Kidney glomerular epithelial cell (primary cell): ENCODE measurements at places on chromosomes 5 and 9.

DNA sequence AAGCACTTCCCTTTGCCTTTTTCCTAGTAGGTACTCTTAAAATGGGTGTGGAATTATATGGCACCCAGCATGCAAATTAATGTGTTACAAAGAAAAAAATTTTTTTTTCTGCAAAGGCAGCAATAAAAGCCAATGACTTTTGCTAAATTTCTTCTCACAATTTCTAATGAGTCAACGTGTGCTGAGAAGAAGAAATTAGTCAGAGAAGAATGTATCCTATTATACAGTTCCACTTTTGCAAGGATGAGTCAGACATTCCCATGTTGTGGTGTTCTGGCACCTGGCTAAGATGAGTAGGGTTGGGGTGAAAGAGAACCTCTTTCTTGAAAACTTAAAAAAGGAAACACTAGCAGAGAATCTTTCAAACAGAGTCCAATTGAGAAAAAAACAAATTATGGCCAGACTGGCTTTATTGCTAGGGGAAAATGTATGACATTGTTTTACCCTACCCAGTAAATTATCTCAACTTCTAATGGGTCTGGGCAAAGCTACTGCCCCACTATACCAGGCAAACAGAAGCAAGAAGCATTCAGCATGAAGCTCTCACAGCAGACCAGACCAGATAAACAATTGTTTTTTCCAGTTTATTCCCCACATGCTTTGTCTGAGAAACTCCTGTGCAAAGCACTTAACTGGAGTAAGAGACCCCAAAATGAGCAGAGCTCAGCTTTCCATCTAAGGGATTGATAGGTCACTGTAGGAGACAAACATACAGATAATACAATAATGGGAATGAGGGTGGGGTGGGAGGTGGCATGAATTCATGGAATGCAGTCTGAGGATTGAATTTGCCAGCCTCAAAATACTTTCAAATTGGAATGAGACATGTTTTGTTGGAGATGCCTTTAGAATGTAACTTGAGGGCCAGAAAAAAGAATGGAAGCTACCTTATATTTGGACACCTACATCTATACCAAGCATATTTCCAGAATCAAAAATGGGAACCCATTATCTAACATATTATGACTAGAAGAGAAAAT, 220.8 kb upstream of the RFX3 start:
- DNase-seq: peak; percentile 96

GRCh38 chr9:114149765-114150340, 5.5 kb upstream of the COL27A1 start:
- DNase-seq: no peak

DNA sequence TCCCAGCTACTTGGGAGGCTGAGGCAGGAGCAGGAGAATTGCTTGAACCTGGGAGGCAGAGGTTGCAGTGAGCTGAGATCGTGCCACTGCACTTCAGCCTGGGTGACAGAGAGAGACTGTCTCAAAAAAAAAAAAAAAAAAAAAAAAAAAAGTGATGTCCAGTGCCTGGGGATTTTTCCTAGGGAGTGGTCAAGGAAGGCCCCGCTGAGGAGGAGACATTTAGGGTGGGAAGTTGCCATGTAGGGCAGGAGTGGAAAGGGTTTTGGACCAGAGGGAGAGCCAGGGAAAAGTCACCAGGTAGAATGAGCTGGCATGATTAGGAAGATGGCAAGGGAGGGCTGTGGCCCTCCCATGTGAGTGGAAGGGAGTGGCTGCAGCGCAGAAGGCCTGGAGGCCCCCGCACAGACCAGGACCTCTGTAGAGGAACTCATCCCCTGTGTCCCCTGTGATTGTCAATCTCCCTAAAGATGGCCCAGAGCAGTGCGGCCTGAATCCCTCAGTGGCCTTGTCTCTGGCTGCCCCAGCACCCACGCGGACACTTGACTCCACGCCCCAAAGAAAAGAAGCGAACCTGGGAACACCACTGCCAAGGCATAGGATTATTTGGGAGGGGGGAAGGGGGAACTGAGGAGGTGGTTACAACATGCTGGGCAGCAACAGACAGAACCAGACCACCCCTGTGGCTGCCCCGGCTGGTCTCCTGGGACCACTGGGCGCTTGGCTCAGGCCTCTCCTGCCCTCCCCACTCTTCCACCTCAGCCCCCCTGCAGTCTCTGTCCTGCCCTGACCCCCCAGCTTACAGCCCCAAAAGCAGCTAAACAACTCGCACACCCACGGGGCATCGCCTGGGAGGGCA, 2.6 kb upstream of the SQSTM1 start:
- no peak for DNase-seq

- DNase-seq: no peak
Measured at GRCh38 chr5:83364312-83365299, 106.9 kb upstream of the VCAN start.

GRCh38 chr5:139065306-139065705, 132.9 kb downstream of the SIL1 start:
- no peak for DNase-seq

DNA sequence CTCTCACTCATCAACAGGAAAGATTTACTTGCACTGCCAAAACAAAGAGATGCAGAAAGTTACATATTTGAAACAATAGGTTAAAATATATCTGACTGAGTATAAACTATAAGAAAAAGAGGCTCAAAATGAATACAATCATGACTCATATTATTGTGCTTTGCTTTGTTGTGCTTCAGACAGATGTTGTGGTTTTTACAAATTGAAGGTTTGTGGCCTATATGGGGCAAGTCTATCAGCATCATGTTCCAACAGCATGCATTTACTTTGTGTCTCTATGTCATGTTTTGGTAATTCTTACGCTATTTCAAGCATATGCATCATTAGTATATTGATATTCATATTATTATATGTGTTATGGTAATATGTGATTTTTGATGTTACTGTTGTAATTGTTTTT, 330.0 kb downstream of the PRR16 start:
- no peak for DNase-seq

DNA sequence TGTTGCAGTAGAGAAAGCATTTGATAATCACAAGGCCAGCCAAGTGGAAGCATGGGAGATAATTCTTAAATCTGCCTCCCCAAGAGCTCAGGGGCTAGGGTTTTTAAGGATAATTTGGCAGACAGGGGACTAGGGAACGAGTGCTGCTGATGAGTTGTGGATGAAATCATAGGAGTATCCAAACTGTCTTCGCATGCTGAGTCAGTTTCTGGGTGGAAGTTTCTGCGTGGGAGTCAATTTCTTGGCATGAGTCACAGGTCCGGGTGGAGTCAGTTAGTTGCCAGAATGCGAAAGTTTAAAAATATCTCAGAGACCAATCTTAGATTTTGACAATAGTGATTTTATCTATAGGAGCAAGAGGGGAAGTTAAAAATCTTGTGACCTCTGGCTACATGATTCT, 112.6 kb downstream of the TMC1 start:
- no peak for DNase-seq

GRCh38 chr5:160432196-160432595, 10.5 kb downstream of the PTTG1 start:
- no peak for DNase-seq

GRCh38 chr9:77885104-77885672, 146.4 kb downstream of the GNAQ start:
- no peak for DNase-seq

DNA sequence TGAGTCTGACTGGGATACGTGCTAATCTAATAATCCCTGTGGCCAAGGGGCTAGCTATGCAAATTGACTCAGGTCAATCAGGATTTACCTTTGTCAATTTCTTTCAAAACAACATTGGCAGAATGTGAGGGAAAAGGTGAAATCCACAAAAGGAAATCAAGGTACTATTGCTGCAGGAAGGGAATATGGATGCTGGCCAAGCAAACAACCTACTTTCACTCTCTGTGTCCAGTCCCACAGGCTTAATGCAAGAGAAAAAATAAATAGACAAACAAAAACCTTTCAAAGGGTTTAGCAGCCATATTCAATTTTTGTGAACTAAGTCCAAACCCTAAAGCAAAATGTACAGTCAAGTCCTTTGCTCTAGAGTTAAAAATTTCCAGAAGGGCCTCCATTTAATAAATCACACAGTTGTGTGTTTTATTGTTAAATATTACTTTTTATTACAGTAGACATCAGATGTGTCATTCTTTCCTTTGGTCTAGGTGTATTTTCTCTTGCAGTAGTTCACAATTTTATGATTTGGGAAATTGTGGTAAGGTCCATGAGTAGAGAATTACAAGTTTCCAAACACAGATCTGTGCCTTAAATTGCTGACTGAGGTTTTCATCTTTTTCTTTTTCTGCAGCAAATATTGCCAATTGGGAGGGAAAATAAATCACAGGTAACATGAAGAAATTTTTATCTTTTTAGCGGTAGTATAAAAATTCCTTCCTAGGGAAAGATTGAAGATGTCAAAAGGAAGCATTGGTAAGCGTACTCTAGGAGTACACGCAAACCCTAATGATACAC, 309.1 kb downstream of the DMAC1 start:
- DNase-seq: no peak

DNA sequence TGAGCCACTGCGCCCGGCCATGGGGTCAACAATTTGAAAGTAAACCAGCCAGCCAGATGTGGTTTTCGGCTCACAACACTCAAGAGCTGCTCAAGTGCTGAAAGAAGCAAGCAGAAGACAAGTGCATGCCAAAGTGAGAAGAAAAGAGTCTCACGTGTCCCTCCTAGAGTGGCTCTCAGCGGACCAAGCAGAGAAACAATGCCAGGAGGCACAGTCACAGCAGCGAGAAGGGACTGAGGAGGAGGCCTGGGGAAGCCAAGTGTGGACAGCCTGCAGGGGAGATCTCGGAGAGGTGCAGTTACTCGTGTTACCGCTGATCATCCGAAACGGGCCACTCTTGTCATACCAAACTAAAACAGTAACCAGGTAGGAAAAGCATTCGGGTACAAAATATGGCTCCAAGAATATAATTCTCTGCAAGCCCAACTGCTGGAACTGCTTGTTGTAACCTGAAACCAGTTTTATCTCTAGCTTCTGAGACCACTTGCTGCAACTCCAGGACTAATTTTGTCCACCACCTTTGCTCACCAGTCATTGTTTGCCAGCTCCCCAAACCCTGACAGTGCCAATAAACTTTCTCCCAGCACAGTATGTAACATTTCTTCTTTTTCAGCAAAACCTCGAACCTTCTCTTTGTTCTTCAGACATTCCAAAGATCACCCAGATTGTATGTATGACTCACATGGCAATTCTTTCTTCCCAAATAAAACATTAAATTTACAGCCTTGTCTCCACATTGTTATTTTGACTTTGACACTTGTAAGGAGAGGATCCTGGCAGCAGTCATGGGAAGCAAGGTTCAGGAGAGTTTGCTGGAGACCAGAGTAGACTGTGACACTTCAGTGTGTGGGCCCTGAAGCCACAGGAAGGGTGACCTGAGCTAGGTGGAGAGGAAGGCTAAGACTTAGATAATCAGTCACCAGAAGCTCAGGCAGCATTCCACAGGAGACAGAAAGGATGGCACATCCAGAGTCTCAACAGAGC, 6.3 kb downstream of the SLC35D2 start:
- peak; percentile 73 for DNase-seq

DNA sequence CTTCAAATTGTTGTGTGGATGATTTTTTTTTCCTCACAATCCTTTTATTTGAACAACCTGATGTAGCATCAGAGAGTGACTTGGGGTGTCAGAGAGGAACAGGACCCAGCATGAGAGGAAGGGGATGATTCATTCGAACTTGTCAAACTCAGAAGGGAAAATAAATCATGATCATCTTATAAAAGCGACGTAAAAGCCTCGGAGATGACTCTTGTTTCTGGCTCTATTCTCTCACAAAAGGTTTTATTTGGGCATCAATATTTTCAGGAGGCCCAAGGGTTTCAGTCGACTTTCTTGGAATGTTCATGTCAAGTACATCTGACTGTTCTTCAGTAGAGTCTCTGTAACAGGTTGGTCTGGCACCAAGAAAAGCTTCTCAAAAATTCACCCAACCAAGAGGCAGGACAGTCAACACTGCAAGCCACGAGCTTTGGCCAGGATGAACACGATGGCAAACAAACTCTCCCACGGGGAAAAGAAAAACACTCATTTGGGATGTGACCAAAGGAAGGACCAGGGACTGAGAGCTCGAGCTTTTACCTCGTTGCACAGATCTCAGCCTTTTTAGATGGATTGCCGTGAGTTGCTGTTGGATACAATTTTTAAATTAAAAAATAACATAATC, 55.1 kb downstream of the ANKH start:
- no peak for DNase-seq

DNA sequence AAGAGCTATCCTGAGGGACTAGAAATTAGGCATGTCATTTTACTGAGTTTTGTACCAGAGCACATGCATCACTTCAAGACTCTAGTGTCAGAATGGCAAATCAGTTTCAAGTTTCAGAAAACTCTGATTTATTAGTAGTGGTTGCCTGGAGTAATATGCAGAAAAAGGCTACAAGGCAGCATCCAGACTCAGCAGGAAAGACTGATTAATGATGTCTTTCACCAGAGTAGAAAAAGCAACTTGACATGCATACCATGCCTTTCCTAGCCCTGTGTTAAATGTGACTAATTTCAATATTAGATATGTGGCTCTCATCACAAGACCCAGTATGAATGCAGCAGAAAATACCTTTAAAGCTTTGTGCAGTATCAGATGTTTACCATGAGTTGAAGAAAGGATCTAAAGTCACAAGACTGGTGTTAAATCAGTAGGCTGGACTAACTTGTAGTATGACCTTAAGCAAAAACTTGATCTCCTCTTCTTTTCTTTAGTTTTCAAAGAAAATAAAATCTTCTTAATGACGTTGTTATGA, 1251.2 kb upstream of the C9orf72 start:
- DNase-seq: no peak

DNA sequence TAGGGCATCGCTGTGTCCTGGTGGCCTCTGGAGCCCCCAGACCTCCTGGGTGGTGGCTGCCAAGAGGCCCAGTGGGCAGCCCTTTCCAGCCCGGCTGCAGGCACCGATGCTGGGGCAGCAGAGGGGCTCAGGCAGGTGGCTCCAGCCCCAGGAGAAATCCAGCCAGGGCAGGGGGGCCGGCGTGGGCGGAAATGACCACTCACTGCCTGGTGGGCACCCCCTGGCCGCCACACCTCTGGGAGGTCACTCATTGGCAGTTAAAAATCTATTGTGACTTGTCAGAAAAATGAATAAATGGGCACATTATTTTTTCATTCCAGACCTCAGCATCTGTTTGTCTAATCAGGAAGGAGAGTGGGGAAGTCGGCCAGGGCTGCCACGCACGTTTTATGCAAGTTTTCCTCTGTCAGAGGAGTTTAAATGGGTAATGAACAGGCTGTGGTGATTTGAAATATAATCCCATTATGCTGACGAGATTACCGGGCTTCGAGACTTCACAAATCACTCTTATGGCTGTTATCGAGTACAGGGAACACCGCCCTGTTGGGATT, 171.9 kb downstream of the GAPVD1 start:
- no peak for DNase-seq
